ENCODE measurements at places on chromosomes 7 and 10. TPM values are rescaled to one million over a fixed set of nuclear protein-coding genes. Genes with fewer than 3 reads are reported as not detected.
A peak's percentile ranks its signal among the peaks of the same experiment; 100 is the strongest.

The ZNF727 gene
- 0.58 TPM for total RNA-seq

- DNase-seq, result no peak
These were observed 34.4 kb downstream of the SCRN1 start for GRCh38 chr7:29955075-29955792.

- DNase-seq, result no peak
These were observed 25.3 kb downstream of the DENND11 start for GRCh38 chr7:141676618-141677017.

- no peak for DNase-seq
These were observed 109.1 kb upstream of the AFAP1L2 start for GRCh38 chr10:114513381-114513792.

DNA sequence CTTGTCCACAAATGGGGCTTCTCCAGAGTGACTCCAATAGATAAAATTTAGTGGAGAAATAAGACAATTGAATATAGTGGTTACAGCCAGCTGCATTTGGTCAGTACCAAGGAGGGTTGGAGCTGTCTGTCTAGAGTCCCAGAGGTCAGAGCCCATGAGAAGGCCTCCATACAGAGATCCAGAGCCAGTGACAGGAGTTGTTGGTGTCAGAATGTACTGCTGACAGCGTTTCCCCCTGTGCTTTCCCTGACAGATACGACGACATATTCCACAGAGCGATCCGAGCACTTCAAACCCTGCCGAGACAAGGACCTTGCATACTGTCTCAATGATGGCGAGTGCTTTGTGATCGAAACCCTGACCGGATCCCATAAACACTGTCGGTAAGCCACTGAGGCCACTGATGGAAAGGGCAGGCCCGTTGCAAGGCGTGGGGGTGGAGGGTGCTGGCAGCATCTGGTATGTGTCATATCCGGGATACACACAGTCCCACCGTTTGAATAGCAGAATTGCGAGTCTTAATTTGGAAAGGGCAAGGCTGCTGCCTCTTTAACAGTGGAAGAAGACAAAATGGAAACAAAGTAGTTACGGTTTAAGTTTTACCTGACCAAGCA, 483.6 kb downstream of the NRG3 start:
- DNase-seq, result no peak

- DNase-seq, result peak; percentile 57
These were observed 165.1 kb downstream of the GLRX3 start for GRCh38 chr10:130301021-130301892.

DNA sequence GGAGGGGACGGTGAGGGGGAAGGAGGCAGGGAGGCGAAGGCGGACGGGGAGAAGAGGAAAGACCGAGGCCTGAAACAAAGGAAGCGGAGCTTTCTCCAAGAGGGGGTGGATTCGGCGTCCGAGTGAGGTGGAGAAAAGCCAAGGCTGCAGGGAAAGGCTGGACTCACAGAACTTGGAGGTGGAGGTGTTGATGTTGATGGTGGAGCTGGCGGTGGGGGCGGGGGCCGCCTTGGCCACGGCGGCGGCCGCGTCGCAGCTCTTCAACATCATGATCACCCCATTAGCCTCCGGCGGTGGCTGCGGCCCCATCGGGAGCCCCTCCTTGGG, 578 bp downstream of the CACUL1 start:
- DNase-seq, result peak; percentile 45

GRCh38 chr7:131638641-131639430, 82.4 kb upstream of the PODXL start:
- DNase-seq, result no peak

- DNase-seq, result no peak
These were observed 226.2 kb downstream of the POLR1F start for GRCh38 chr7:19482628-19483027.

DNA sequence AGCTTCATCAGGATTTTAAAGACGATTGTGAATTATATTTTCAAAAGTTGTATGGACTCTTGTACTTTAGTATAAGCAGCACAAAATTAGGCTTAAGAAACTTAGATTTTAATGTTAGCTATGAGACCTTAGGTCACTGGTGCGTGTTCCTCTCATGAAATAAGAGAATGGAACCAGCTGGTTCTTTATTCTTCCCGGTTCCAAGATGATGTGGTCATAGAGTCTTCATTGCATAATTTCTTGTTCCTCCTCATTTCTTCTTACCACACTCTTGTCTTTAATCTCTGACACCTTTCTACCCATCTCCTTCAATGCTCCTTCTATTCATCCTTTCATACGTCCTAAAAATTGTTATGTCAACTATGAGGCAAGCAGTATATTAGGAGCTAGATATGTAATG, 437.2 kb downstream of the AUTS2 start:
- DNase-seq, result no peak

- DNase-seq, result no peak
These were observed 133.6 kb upstream of the ASAH2 start for GRCh38 chr10:50384898-50385297.

GRCh38 chr10:120609006-120609405, 152.0 kb downstream of the PLPP4 start:
- DNase-seq, result no peak

The SHTN1 gene
- total RNA-seq, result 0.08 TPM

DNA sequence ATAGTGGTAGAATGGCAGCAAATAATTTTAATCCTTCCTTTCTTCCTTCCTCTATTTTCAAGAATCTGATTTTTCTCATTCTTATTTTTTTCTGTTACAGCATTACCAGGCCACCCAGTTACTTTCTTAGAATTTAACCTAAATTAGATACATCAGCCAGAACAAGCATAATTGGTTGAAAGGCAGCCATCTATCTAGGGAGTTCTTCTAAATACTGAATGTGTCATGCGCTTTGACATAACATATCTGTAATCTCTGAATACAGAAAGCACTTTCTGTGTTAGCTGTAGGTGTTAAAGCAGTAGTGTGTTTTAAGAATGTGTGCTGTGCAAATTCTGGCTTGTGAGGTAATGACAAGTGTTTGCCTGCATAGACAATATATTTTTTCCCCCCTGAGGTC, 97.3 kb downstream of the BTRC start:
- DNase-seq, result no peak

GRCh38 chr7:143504215-143504936, 26.7 kb downstream of the TAS2R41 start:
- no peak for DNase-seq

DNA sequence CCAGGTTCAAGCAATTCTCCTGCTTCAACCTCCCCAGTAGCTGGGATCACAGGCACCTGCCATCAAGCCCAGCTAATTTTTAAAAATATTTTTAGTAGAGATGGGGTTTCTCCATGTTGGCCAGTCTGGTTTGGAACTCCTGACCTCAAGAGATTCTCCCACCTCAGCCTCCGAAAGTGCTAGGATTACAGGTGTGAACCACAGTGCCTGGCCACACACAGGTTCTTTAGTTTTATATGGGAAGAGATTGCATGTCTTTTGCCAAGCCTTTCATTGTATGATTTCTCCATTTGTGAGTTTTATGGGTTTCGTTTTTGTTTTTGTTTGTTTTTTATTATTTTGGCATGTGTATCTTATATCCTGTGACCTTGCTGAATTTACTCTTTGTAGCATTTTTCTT, 40.9 kb downstream of the C1GALT1 start:
- no peak for DNase-seq

- no peak for DNase-seq
These were observed 816 bp upstream of the SDK1 start for GRCh38 chr7:3300221-3300650.

DNA sequence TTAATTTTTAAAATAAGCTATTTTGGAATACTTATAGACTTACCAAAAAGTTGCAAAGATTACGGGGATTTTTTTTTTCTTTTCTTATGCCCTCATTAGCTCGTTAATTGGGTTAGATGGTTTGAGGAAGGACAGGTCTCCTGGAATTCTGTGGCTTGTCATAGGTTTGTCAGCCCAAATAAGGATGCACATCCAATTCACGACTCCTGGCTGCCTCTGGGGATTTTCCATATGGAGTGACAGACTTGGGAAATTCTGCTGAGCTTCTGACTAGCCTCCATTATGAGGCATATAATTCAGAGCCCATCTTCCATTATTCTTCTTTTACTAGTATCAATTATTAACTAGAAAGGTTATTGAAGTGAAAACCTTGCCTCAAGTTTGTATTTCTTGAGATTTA, 102.1 kb downstream of the AUTS2 start:
- DNase-seq, result no peak

GRCh38 chr10:132915411-132915810, 27.0 kb downstream of the CFAP46 start:
- no peak for DNase-seq

DNA sequence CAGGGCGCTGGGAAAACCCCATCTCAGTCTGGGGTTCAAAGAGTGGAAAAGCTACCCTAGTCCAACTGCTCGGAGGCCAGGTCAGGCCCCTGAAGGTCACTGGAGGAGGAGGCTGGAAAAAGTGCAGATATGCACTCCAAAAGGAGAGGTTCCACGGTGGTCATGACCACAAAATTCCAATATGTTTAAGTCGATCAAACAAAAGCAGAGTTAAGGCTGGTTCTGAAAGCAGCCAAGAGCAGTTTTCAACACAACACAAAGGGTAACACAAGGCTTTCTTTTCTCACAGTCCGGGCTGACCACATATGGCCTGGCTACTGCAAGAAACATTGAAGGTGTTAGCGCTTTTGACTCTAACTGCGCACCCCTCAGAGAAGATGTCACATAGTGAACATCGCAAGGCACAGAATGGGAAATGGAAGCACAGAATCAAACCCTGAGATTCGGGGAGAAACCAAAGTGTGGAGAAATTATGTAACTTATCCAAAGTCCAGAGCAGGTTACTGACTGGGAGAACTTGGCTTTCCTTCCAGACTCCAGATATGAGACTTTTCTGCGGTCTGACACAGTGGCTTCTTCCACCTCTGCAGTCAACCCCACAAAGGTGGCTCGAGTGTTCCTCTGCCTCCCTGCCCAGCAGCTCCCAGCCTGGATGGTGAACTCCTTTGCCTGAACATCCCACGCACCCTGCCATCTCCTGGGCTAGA, 1.3 kb upstream of the GRB10 start:
- no peak for DNase-seq

DNA sequence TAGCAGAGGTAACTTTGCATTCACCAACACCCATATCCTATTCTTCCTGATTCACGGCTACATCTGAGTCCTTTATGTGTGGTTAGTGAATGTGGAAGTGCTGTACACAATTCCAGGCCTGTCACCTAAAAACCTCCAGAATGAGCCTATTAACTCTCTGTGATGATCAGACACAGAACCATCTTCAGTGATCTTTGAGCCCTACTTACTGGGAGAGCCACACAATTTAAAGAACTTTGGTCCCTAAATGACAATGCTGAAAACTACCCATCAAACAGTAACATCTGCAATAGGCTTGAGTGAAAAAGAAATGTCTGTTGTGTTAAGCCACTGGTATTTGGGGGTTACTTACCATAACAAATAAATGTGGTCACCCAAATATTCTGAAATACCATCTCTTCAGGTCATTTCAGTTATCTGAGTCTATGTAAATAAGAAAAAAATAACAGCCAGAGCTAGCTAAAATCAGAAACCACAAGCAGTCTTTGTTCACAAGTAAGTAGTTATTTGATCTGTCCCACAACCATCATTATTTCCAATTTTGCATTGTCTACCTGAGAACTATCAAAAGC, 145.7 kb downstream of the HGF start:
- no peak for DNase-seq

The ACTL6B gene
- not detected for total RNA-seq

- DNase-seq, result no peak
These were observed 324.7 kb downstream of the INHBA start for GRCh38 chr7:41378156-41378555.

The ANKRD61 gene
- 0.16 TPM for total RNA-seq

The PIP gene
- total RNA-seq, result not detected

The CTBP2 gene
- total RNA-seq, result 0.25 TPM

DNA sequence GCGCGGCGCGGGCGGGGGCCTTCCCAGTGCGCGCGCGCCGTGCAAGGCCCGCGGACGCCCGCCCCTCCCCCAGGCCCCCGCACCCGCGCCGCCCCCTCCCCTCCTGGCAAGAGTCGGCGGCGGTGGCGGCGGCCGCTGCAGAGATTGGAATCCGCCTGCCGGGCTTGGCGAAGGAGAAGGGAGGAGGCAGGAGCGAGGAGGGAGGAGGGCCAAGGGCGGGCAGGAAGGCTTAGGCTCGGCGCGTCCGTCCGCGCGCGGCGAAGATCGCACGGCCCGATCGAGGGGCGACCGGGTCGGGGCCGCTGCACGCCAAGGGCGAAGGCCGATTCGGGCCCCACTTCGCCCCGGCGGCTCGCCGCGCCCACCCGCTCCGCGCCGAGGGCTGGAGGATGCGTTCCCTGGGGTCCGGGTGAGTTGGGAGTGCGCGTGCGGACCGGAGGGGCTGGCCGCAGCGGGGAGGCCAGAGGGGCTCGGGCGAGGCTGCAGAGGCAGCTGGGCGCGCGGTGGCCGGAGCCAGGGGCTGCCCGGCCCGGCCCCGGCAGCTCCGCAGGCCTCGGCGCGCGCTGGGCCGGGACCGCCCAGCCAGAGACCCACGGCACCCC, at the start of gene BMPR1A:
Gene BMPR1A, plus strand, starts transcription at position 109 of the 602 bp plus-strand sequence. CDS start 119,400 bp downstream, outside the sequence.
- DNase-seq, result no peak

GRCh38 chr7:103803631-103804030, 185.8 kb downstream of the RELN start:
- DNase-seq, result no peak

The CALY gene
- total RNA-seq, result not detected

DNA sequence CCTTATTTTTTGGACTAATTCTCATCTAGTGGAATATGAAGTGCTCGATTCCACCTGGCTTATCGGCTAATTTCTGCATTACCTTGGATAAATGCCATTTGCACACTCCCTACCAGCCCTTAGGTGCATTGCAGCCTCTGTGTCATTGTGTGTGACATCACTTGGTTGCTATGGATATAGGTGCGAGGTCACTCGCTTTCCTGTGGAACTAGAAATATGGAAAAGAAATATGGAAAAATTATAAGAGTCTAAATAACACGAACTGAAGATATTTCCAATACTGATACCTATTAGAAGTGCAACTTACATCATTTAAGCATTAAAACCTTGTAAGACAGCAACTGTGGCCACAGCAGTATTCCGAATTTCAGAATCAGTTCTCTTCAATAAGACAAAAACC, 2.0 kb downstream of the YWHAG start:
- DNase-seq, result no peak

The MMD2 gene
- not detected for total RNA-seq

GRCh38 chr7:95723583-95724180, 48.7 kb upstream of the DYNC1I1 start:
- DNase-seq, result no peak

GRCh38 chr7:3244241-3244814, 56.7 kb upstream of the SDK1 start:
- no peak for DNase-seq

The SAMD9 gene
- 16.8 TPM for total RNA-seq

- DNase-seq, result no peak
These were observed 278.2 kb upstream of the IMMP2L start for GRCh38 chr7:111840528-111840927.

GRCh38 chr7:35875292-35875691, 74.4 kb downstream of the SEPTIN7 start:
- no peak for DNase-seq

DNA sequence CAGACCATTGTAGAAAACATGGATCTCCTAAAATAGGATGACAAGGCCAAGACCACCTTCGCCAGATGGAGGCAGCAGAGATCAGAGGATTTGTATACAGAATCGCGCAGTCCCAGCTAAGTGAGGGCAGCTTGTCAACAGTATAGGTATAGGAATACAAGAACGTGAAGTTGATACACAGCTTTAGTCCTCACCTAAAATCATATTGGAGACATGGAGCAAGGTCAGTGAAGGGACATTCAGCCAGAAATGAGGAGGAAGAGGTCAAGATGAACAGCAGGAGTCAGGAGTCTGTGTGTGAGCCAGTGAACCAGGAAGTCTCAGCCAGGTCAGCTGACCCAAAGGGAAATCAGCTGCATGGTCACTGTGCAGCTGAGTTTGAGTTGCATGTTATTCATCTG, 263.4 kb upstream of the PRKCQ start:
- no peak for DNase-seq
